ENCODE measurements at places on chromosomes 4 and X.
A peak's percentile ranks its signal among the peaks of the same experiment; 100 is the strongest.

DNA sequence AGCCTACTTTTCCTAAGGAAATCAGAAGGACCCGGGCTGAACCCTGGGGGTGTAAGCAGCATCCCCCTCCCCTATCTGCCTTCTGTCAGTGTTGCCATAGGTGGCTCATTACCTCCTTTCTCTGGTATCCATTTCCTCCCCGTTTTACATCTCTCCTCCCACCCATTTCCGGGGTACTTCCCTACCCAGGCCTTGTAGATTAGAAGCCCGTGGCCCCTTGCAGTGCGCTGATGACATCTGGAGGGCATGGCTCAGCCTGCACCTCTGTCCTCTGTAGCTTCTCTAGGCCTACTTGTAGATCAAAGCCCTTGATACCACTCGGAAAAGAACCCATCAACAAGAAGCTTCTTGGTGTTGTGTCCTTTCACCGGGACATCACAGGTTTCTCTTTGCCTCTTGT, 71.8 kb downstream of the NBDY start:
- no peak for DNase-seq

GRCh38 chr4:77151241-77151640, 5.8 kb upstream of the CCNG2 start:
- DNase-seq, result no peak

DNA sequence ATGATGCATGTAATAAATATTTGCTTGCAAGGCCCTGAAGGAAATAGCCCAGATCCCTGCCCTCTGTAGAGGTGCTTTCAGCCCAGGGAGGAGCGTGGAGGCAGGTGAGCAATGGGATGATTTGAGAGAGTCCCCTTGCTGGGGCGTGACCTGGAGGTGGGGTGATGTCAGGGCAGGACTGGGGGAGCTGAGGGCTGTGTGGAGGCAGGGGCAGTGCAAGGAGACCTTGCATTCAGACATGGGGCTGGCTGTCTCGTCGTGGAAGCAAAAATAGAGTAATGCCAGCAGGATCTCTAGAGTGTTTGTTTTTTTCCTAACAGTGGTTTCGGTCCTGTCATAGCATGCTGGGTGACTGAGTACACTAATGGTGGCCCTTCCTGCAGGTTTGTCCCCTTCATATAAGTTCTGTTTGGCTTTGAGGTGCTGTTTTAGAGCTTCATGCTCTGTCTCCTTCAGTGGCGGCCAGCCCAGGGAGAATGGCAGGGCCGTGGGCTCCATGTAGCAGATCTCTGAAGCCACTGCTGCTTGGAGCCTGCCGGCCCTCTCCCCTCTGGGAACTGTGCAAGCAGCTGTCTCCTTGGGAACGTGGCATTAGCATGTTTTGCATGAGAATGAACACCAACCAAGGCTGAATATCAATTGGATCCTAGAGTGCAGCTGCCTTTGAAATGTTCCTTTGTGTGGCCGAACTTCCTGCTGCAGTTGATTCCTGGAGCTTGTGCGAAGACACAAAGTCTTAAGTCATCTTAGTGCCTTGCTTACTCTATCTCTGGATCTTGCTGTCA, 39.3 kb upstream of the CLDN34 start:
- peak; percentile 19 for DNase-seq

GRCh38 chrX:118554511-118554910, 58.9 kb downstream of the DOCK11 start:
- DNase-seq, result no peak

- DNase-seq, result no peak
These were observed 17.5 kb downstream of the FHIP1A start for GRCh38 chr4:151426513-151426912.

DNA sequence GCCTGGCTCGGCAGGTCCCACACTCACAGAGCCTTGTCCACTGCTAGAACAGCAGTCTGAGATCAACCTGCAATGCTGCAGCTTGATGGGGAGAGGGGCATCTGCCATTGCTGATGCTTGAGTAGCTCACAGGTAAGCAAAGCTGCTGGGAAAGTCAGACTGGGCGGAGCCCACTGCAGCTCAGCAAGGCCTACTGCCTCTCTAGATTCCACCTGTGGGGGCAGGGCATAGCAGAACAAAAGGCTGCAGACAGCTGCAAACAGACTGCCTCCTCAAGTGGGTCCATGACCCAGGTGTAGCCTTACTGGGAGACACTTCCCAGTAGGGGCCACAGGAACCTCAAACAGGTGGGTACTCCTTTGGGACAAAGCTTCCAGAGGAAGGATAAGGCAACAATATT, 110.6 kb upstream of the ADAMTS3 start:
- no peak for DNase-seq

- peak; percentile 18 for DNase-seq
These were observed 57.2 kb upstream of the BEX4 start for GRCh38 chrX:103157496-103158316.

- no peak for DNase-seq
These were observed 52.4 kb downstream of the PACRGL start for GRCh38 chr4:20752641-20753040.

DNA sequence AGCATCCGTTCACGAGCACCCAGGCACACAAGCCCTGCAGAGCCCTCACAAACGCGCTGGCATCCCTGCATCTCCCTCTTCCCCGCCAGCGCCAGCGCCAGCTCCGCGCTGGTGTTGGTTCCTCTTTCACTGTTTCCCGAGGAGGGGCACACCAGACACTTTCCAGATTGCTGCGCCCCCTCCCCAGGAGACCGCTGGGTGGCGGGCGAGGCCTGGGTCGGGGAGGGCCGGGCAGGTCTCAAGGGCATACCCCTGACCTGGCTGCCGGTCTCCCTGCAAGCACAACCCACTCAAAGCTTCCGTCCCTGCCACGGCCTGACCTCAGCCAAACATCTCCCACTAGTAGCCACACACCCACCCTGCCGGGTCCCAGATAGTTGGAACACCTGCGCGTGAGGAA, 2.2 kb upstream of the NKX1-1 start:
- no peak for DNase-seq

- DNase-seq, result no peak
These were observed 11.8 kb downstream of the RASL11B start for GRCh38 chr4:52873861-52874343.

DNA sequence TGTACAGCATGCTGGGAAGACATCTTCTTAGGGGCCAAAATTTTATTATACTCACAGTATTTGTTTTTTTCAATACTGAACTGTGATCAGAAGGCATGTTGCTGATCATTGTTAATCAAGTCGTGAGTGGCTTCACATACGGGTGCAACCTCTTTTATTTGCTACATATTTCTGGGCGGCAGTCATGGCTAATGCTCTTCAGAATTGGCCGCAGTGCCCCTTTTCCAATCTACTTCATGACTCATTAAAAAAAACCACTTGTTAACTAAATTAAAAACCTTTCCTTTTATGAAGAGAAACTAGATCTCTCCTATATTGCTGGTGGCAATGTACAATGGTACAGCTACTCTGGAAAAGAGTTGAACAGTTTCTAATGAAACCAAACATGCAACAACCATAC, 101.5 kb upstream of the C1GALT1C1 start:
- DNase-seq, result no peak

- DNase-seq, result no peak
These were observed 316.3 kb downstream of the CAMK2D start for GRCh38 chr4:113445286-113445685.

DNA sequence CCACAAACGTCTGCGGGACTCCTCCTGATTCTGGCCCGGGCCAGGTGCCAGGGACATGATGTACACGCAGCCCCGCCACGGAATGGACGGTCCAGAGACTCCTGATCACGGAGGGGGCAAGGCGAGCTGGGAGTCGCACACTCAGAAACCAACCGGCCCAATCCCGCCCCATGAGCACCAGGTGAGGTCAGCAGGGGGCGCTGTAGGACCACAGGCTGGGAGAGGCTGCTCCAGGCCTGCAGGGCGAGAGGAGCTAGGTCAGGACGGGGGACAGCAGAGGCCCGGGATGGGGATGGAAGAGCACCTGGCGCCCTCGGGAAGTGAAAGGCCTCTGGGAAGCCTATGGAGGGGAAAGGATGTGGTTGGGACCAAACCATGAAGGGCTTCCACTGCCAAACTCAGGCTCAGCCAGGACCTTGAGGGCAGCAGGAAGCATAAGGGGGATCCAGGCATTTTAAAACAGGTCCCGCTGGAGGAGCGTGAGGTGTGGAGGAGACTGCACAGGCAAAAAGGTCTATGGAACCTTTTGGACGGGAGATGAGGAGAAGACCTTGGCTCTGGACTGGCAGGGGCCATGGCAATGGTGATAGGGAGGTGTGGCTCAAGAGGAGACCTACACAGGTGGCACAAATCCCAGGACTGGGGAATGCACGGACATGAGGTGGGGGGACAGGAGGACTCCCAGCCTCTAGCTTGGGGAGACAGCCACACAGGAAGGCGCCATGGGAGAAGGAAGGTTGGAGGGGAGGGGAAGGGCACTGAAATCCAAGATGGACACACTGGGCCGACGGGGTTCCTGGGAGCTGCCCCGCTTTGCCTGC, 79.2 kb downstream of the MTMR1 start:
- peak; percentile 36 for DNase-seq

GRCh38 chrX:101219864-101220346, 319 bp downstream of the DRP2 start:
- no peak for DNase-seq

GRCh38 chr4:4819213-4819606, 40.3 kb upstream of the MSX1 start:
- DNase-seq, result no peak

- DNase-seq, result no peak
These were observed 30.3 kb downstream of the FHIP1A start for GRCh38 chr4:151439320-151439719.

- DNase-seq, result no peak
These were observed 15.8 kb downstream of the RASGEF1B start for GRCh38 chr4:81455897-81456296.

- no peak for DNase-seq
These were observed 5.7 kb downstream of the ARL13A start for GRCh38 chrX:100975212-100975611.

DNA sequence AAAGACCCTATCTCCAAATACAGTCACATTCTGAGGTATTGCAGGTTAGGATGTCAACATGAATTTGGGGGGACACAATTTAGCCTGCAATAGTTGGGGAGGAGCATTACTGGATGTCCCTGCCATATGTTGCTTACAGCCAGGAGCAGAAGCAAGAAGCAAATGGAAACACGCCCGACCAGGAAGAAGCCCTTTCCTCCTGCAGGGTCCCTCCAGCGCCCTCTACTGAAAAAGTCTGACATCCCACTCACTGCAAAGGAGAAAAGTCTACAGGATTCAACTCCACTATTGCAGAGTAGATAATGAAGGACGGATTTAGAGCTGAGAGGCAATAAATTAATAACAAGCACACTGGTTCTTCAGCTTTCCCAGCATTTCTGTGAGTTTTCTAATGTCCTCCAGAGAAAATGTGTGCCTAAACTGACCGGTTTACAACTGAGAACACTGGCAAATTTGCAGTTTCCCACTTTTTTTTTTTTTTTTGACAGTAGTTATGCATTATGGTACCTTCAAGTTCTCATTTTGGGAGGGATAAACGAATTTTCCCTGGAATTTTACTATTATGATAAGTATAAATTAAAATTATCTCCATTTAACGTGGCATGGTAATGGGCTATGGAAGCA, 31.7 kb downstream of the COQ2 start:
- DNase-seq, result peak; percentile 37

GRCh38 chrX:13091111-13091765, 46.8 kb upstream of the FAM9C start:
- no peak for DNase-seq

- DNase-seq, result no peak
These were observed 34.3 kb upstream of the CPEB2 start for GRCh38 chr4:14967982-14968381.

- DNase-seq, result peak; percentile 91
These were observed 124.0 kb upstream of the CLNK start for GRCh38 chr4:10808591-10808990.

- peak; percentile 74 for DNase-seq
These were observed 64.1 kb upstream of the TENM3 start for GRCh38 chr4:182179105-182179504.
